ENCODE measurements at places on chromosomes 3 and 15. TPM values are rescaled to one million over a fixed set of nuclear protein-coding genes. Genes with fewer than 3 reads are reported as not detected.

ATP1B3 gene
- total RNA-seq: 47.9 TPM

SKOR1 gene
- total RNA-seq: 0.33 TPM

EIF2B5 gene
- 44.0 TPM for total RNA-seq

RASGRP1 gene
- total RNA-seq: 16.3 TPM

SLC7A14 gene
- total RNA-seq: 4.5 TPM
